Skin of body (tissue), 3 donors: ENCODE measurements at places on chromosomes 11 and 22. TPM values are rescaled to one million over a fixed set of nuclear protein-coding genes. Genes with fewer than 3 reads are reported as not detected.
A peak's percentile ranks its signal among the peaks of the same experiment; 100 is the strongest.

DNA sequence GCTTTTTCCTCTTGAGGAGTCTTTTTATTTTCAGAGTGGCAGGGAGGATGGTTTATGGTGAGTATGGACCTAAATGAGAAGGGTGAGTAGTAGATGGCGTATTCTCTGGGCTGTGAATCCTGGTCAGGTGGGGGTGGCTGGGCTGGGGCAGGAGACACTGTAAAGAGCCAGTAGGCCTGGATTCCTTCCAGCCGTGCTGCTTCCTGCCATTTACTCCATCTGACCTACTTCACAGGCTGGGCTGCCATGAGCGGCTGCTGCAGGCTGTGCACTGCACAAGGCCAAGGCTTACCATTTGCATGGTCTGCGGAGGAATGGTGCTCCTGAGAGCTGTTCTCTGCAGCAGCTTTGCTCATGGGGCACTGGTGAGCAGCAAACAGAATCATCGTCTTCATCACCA lies 297.6 kb downstream of the KIRREL3 start:
- no peak for DNase-seq

DNA sequence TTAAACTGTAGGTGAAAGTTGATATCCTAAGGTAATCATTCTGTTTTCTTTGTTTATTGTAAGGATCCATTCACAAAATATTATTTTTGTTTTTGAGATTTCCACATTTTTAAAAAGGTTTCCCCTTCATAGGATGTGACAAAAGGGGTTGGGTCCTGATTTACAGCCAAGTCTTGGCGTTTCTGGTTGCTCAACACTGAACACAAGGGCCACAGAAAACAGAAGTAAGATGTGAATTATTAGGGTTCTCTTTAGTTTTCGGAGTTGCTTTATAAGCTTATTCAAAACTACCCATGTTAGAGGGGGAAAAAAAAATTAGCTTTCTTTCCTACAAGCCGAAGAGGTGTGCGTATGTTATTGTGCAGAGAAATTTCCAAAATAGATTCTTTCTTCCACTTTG lies 30.0 kb upstream of the FLI1 start:
- no peak for DNase-seq

- no peak for DNase-seq
Observed at GRCh38 chr22:32389685-32390084, 22.4 kb downstream of the RTCB start.

ALX4 gene
- 3.7 TPM for total RNA-seq

DNA sequence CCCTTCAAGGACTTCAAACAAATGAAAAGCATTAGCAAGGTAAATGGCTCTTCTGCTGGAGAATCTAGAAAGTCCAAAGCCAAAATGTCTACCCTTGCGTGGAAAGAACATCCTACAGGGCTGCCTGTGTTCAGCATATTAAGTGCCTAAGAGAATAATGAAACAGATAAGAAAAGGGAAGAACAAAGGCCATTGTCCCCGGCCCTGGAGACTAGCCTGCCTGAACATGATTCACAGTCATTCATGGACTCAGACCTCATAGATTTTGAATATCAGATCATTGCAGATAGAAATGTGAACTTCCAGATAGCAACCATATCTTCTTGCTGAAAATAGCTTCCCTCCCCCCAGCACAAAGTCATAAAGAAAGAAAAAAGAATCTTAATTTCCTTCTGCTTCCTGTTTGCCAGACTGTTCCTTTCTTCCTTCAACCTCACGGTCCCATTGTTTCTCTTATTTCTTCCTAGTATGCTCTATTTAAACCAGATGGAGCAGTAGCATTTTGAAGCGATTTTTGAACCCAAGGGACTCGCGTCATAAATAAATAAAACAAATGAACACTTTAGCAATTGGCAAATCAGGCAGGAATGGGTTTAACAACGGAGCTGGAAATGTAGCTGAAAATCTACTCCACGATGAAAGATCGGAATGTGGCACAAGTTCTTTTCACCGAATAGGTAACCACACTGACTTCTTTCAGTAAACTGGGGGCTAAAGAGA lies 408.2 kb upstream of the CCDC90B start:
- peak; percentile 54 for DNase-seq

MYOD1 gene
- 2.3 TPM for total RNA-seq

MYRF gene
- 0.30 TPM for total RNA-seq

DNA sequence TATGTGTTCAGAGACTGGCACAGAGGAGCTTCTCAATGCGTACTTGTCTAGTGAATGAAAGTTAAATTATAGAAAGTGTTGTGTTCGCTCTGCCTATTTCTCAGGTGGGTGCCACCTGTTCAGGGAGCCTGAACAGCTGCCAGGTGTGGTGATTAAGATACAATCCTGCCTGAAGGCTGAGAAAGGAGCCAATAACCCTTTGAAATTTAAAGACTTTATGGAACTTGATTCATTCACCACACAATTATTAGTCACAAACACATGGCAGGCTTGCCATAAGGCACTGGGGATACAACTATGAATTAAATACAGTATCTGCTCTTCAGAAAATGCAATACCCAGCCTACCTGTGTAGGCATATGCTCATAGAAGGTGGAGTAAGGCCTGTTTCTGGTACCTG lies 92.9 kb upstream of the AMOTL1 start:
- no peak for DNase-seq
